ENCODE measurements at places on chromosomes 12 and 14.
A peak's percentile ranks its signal among the peaks of the same experiment; 100 is the strongest.

GRCh38 chr12:6612652-6613014 is 5.5 kb upstream of the CHD4 start:
- no peak for DNase-seq

DNA sequence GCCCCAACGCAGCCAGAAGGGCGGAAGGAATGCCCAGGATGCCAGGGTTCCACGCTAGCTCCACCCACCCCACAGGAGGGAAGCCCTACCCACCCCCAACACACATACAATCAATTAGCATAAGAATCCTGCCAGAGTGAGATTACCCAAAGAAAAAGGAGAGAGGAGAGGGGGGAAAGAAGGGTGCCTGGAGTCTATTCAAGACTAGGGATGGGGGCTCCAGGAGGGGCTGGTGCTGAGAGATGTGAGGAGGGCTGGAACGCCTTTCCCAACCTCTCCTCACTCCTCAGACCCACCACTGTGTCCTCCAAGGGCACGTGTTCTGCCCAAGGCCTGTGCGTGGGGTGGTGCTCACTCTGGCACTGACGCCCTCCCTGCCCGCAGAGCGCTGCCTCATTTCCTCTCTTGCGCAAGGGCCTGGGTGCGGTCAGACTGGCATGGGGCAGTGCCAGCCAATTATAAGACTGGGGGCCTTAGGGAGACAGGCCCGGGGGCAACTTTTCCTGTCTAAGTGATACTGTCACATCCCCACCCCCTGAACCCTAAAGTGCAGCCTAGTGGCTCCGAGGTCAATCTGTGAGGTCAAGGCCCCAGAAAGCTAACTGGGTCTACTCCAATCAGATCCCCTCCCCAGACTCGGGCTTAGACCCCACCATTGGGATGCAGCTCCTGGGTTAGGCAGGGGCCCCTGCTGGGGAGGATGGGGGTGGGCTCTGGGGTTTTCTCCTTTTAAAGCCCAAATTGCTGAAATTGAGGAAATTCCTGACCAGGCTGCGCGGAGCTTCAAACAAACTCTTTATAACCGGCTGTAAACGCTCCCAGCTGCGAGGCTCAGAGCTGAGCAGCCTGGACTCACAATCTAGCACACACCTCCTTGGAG is 10.2 kb upstream of the ITGB7 start:
- DNase-seq: peak; percentile 56

DNA sequence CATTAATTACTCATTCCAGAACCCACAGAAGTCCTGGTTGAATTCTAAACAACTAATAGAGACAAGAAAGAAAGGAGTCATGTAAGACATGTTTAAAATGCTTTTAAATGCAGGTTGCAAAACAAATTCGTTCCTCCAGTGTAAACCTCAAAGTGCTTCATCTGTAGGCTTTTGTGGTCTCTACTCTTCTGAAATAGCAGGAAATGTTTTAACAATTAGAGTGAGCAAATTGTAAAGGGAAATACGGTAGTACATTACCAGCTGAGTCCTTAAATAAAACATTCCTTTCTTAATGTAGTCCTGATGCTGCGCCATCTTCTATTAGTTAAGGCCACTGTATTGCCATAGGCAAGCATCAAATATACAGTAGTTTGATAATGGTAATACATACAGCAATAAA is 1934.2 kb upstream of the SEL1L start:
- DNase-seq: no peak

- DNase-seq: no peak
Observed at GRCh38 chr14:49314737-49315136, 271.4 kb downstream of the RPS29 start.

DNA sequence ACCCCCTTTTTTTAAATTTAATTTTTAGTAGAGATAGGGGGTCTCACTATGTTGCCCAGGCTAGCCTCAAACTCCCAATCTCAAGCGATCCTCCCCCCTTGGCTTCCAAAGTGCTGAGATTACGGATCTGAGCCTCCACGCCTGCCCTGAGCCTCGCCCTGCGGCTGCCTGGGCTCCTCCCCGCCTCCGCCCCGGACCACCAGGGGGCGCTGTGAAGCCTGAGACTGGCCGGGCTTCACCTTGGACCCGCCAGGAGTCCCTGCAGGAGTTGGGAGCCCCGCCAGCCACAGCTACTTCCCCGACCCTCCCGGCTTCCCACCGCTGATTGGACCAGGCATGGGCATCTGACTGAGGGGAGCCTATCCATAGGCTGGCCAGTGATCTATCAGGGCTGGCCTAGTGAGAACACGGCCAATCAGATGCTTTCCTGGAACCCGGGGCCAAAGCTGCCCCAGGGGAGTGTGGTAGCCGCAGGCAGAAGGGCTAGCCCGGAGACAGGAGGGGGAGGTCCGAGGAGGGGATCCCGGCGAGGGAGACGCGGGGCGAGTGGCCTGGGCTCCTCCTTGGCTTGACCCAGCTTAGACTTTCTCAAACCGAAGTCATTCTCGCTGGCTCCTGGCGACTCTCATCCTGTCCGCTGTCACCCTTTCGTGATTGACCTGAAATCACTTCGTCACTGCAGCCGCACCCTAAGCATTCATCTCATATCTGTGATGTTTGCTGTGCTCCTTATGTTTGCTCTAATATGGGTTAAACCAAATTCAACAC is 15.1 kb upstream of the ANKRD9 start:
- DNase-seq: peak; percentile 98

DNA sequence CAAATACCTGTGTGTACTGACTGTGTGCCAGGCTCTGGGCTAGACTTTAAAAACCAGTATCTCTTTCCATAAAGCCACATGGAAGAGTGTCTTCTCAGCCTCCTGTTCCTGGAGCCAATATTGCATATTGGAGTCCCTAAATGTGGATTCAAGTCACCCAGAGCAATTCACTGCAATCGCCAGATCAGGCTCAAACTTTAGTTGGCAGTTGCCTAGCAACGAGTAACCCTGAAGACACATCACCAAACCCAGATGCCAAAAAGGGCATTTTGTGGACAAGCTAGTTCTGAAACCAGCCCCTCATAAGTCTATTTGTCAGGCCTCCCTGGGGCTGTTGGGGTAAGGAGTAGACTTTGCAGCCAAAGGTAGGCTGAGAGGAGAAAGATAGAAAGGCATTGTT is 13.7 kb downstream of the DPF3 start:
- no peak for DNase-seq

GRCh38 chr12:64566831-64567517 is 43.3 kb upstream of the RASSF3 start:
- no peak for DNase-seq

DNA sequence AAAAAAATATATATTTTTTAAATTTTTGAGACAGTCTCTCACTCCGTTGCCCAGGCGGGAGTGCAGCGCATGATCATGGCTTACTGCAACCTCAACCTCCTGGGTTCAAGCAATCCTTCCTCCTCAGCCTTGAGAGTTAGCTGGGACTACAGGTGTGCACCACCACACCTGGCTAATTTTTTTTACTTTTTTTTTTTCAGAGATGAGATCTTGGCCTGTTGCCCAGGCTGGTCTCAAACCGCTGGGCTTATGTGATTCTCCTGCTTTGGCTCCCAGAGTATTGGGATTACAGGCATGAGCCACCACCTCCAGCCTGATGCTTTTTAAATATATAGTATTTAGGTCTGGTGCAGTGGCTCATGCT is 24.5 kb downstream of the MDM2 start:
- no peak for DNase-seq

Measured in activated naive CD8-positive, alpha-beta T cell treated with anti-CD3 and anti-CD28 coated beads for 36 hours (primary cell).